ENCODE measurements at places on chromosomes 7 and 10. TPM values are rescaled to one million over a fixed set of nuclear protein-coding genes. Genes with fewer than 3 reads are reported as not detected.

The PTPN20 gene
- 0.99 TPM for total RNA-seq

The SLC29A4 gene
- total RNA-seq, result 24.4 TPM

GRCh38 chr10:127571386-127571785 is 22.3 kb downstream of the NPS start:
- no peaks in the 10 kb centered on the region for H3K36me3 ChIP-seq
- no peak overlapping the region for H3K4me3 ChIP-seq
- DNase-seq, result no peak
- H3K4me1 ChIP-seq, result peaks cover 1% of the 10 kb centered on the region
- H3K27ac ChIP-seq, result no peak overlapping the region
- H3K27me3 ChIP-seq, result no peaks in the 10 kb centered on the region

- DNase-seq, result no peak
- no peaks in the 10 kb centered on the region for H3K27me3 ChIP-seq
- H3K36me3 ChIP-seq, result no peaks in the 10 kb centered on the region
- peaks cover 21% of the 10 kb centered on the region for H3K4me1 ChIP-seq
Measured at GRCh38 chr7:44112997-44113763, 9.0 kb downstream of the AEBP1 start.

DNA sequence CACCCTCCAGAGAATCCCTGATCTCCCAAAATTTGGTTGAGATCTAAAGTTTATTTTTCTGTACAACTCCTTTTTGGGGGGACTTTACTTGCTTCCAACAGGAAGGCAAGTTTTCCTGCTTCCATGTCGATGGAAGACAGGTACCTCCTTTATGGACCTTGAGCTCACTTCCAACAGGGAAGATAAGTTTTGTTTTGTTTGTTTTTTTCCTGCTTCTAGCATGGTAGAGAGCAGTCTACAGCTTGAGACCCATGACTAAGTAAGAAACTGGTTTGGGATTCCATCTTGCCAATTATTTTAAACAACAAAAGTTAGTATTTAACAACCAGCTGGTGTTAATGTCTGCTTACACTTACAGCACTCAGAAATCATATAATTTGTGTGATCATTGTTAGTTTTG is 74.4 kb downstream of the ST8SIA6 start:
- no peaks in the 10 kb centered on the region for H3K27me3 ChIP-seq
- no peak overlapping the region for H3K27ac ChIP-seq
- H3K4me1 ChIP-seq, result peaks cover 44% of the 10 kb centered on the region
- H3K4me3 ChIP-seq, result no peak overlapping the region
- DNase-seq, result no peak

The METTL27 gene
- total RNA-seq, result 2.1 TPM

GRCh38 chr7:51344406-51345138 is 28.0 kb upstream of the COBL start:
- H3K4me3 ChIP-seq, result no peak overlapping the region
- no peaks in the 10 kb centered on the region for H3K27me3 ChIP-seq
- DNase-seq, result peak; percentile 96
- peaks cover 61% of the 10 kb centered on the region for H3K4me1 ChIP-seq

DNA sequence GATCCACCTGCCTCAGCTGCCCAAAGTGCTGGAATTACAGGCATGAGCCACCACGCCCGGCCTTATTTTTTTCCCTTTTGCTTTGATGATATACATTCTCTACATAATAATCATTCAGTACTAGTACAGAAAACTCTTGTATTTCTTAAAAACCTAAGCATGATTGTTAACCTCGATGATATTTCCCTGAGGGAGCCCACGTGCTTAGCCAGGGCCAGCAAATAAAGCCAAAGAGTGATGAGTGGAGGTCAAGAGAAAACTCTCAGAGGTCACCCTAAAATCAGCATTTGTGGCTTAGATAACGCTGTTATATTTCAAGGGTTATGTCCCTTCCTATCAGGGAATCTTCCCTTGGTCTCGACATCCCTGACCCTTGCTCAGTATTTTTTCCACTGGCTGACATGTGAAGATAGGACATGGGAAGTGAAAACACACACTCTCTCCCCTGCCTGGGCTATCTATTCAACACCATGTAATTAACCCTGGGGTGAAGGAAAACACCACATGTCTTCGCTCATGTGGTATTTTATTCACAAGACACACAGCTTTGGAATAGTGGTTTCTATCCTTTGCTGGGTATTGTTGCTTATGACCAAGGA is 12.6 kb downstream of the FAM200A start:
- H3K4me1 ChIP-seq, result no peaks in the 10 kb centered on the region
- no peak for DNase-seq
- H3K27me3 ChIP-seq, result no peaks in the 10 kb centered on the region
- no peak overlapping the region for H3K27ac ChIP-seq
- no peaks in the 10 kb centered on the region for H3K36me3 ChIP-seq
- H3K4me3 ChIP-seq, result no peak overlapping the region

DNA sequence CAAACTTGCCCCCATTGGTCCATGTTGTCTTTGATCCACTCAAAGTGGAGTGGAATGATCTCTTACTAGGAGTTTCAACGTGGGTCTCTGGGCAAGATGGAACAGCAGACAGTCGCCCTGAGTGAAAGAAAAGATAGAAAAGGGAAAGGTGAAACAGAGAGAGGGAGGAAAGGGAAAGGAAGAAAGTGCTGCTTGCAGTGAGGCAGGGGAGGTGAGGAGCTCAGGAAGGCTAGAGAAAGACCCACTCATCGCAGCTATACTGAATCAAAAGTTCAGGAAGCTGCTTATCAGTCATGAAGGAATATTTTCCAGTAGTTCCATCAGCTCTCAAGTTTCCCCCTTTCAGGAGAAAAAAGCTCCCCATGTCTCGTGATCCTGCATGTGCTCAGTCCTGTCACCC is 86.9 kb downstream of the ZNF467 start:
- H3K27ac ChIP-seq, result no peak overlapping the region
- H3K27me3 ChIP-seq, result no peaks in the 10 kb centered on the region
- no peaks in the 10 kb centered on the region for H3K36me3 ChIP-seq
- H3K4me3 ChIP-seq, result no peak overlapping the region
- H3K4me1 ChIP-seq, result no peaks in the 10 kb centered on the region
- DNase-seq, result no peak

The GATA3 gene
- total RNA-seq, result 0.26 TPM

GRCh38 chr10:90889636-90890035 is 17.9 kb downstream of the RPP30 start:
- no peak overlapping the region for H3K4me3 ChIP-seq
- H3K4me1 ChIP-seq, result no peaks in the 10 kb centered on the region
- no peaks in the 10 kb centered on the region for H3K27me3 ChIP-seq
- DNase-seq, result no peak
- H3K36me3 ChIP-seq, result peaks cover 15% of the 10 kb centered on the region
- H3K27ac ChIP-seq, result no peak overlapping the region

DNA sequence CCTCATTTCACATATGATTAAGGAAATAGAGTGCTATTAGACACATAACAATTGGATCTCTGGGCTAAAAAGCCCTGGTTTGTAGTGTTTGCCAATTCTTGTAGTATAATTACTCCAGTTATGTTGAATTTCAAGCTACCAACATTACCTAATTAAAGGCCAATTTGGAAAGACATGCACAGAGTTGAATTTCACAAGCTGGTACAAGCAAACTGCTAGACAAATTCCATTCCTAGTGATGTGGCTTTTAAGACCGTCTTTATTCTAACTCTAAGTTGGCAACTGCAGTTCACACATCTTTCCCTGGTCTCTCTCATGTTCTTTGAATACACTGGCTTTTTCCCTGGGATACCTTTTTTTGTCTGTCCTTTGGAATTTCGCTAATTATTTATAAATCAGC is 384.1 kb upstream of the CNTNAP2 start:
- H3K4me1 ChIP-seq, result no peaks in the 10 kb centered on the region
- no peaks in the 10 kb centered on the region for H3K36me3 ChIP-seq
- no peak for DNase-seq

The NACAD gene
- 1.6 TPM for total RNA-seq

- peaks cover 3% of the 10 kb centered on the region for H3K27me3 ChIP-seq
- H3K27ac ChIP-seq, result no peak overlapping the region
- H3K36me3 ChIP-seq, result no peaks in the 10 kb centered on the region
- peak overlapping the region; percentile 22 for H3K4me3 ChIP-seq
Measured at GRCh38 chr7:5283421-5284303, 919 bp downstream of the SLC29A4 start.

The ORAI2 gene
- total RNA-seq, result 20.8 TPM
